Mammary epithelial cell (primary cell): ENCODE measurements at places on chromosomes 5 and 9.
A peak's percentile ranks its signal among the peaks of the same experiment; 100 is the strongest.

DNA sequence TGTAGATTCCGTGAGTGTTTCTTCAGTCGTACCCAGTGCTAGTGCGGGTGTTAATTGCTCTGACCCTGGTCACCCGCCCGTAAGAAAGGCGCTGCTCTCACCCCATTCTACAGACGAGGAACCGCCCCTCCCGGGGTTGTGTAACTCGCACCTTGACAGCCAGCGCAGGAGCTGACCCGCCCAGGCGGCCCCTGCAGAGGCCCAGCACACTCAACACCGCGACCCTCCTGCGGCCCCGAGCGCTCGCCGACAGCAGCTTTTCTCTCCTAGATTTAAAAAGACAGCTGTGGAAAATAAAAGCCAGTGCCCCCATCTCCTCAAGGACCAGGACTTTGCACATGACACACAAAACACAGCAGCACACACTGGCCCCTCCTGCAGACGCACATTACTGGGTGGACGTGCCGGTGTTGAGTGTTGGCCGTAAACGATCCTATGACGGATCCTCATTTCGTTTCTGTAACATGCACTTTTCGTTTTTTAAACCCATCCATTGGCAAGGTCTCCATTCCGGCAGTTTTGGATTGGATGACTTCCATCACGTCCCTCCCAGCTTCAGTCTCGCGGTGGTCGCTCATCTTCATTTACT is 22.9 kb downstream of the OR2V2 start:
- DNase-seq: no peak

- DNase-seq: no peak
Measured at GRCh38 chr9:100355561-100355960, 2.8 kb upstream of the TEX10 start.

DNA sequence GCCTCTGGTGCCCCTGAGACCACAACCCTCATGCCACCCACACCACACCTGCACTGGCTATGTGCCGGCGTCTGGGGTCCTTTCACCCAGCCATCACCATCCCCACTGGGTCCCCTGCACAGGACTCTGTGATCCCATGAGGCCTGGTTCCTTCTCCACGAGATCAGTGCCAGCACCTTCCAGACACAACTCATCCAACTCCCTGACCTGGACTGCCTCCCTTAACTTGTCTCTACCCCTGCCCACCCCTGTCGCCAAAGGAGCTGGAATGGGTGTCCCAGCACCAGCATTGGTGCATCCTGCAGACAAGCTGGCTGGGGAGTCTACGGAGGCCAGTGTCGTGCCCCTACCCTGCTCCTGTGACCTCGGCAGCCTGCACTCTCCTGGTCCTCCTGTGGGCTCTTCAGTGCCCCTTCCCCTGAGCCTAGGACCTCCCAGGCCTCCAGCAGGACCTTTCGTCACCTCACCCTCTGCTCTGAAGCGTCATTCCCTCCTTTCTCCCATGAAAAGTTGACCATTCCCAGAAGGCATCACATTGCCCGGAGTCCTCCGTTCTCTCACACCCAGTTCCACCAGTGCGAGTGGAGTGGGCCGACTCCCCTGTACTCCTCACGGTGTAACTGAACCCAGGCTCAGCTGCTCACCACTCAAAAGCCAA is 87.7 kb downstream of the NSUN2 start:
- DNase-seq: no peak

- no peak for DNase-seq
Measured at GRCh38 chr5:87899208-87899661, 369.4 kb downstream of the TMEM161B start.

DNA sequence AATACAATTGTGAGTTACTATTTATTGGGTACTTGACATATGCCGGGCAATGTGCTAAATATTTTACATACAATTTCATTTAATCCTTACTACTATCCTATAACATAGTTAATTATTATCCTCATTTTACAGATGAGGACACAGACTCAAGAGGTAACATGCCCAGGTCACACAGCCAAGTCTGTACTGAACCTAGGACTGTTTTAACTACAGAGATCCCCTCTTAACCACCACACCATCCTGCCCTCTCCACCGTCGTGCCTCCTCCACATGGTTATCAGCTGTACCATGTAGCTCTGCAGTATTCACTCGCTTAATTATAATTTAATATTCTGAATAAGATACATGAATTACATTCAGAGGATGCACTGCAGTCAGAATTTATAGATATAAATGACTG is 5.3 kb downstream of the RAB14 start:
- DNase-seq: peak; percentile 20

DNA sequence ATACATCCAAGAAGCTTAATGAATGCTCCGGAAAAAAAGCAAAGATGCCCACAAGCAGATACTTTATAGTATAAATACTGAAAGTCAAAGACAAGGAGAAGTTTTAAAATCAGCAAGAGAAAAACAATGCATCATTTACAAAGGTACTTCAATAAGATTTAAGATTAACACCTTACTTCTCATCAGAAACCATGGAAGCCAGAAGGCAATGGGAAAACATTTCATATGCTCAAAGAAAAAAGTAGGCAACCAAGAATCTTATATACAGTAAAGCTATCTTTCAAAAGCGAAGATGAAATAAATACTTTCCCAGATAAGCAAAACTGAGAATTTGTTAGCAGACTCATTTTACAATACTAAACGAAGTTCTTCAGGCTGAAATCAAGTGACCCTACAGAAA is 51.1 kb downstream of the ABHD17B start:
- DNase-seq: no peak

GRCh38 chr5:53480416-53481158 is at the start of gene FST:
FST (plus strand) TSS chr5:53480629; CDS start chr5:53480792, 163 bp downstream.
- peak; percentile 35 for DNase-seq

- DNase-seq: no peak
Measured at GRCh38 chr5:131260895-131261294, 3.0 kb upstream of the CDC42SE2 start.

- no peak for DNase-seq
Measured at GRCh38 chr5:133905424-133905823, 63.0 kb downstream of the C5orf15 start.

- DNase-seq: peak; percentile 49
Measured at GRCh38 chr5:33891788-33892619, at the start of gene ADAMTS12. ADAMTS12 (minus strand) TSS chr5:33891990; CDS start chr5:33891856, 134 bp downstream.

GRCh38 chr9:91047993-91048607 is 246.5 kb downstream of the SYK start:
- DNase-seq: peak; percentile 74

DNA sequence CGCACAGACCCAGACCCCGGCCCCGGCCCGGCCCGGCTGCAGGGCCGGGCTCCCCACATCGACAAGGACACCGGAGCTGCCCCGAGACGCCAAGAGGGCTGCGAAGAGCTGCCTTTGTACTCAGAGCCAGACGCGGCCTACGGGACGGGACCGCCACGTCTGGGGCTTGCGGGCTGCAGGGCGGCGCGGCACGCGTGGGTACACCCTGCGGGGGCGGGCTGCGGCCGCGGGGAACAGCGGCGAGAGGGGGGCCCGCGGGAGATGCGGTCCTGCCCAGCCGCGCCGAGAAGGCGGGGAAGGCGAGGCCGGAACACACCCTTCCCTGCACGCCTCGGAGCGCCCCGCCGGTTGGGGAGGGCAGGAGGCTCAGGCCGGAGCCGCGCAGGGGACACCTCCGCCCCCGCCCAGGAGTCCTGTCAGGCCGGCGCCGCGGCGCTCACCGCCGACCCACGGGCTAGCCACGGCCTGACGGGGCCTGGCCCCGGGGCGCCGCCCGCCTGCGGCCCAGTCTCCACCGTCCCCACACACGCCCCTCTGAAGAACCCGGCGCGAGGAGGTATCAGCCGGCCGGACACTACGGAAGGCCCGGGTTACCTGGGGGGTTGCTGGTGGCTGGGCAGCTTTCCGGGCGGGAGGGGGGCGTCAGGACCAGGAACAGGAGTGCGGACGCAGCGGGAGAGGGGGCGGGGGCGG is 478 bp downstream of the RAB14 start:
- peak; percentile 29 for DNase-seq

DNA sequence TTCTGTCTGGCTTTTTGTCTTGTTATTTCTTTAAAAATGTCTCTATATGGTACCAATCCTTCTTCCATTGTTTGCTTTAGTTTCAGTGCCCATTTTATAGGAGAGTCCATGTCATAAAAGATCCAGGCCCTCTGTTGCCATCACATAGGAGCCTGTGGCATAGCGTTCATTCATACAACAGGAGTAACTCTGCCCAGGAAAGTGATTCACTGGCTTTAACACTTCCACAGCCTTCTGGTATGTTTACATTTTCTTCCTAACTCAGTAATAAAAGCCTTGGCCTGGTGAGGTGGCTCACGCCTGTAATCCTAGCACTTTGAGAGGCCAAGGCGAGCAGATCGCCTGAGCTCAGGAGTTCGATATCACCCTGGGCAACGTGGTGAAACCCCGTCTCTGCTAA is 519.3 kb upstream of the PTGER4 start:
- DNase-seq: no peak

- DNase-seq: peak; percentile 28
Measured at GRCh38 chr9:127131871-127132270, 9.4 kb upstream of the ANGPTL2 start.

DNA sequence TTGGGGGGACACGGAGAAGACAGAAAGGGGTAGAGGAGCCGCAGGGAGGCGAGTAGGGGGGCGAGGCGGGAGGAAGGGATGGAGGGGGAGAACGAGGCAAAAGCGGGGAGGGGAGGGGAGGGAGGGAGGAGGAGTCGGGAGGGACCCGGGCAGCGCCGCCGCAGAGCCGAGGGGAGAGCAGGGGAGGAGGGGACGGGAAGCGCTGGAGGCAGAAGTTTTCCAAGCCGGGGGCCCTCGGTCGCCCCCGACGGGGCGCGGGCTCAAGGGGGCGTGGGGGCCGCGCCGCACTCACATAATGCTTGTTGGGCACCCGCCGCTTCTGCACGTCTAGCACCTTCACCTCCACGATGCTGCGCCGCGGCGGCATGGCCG is 353 bp downstream of the SH3PXD2B start:
- peak; percentile 16 for DNase-seq

DNA sequence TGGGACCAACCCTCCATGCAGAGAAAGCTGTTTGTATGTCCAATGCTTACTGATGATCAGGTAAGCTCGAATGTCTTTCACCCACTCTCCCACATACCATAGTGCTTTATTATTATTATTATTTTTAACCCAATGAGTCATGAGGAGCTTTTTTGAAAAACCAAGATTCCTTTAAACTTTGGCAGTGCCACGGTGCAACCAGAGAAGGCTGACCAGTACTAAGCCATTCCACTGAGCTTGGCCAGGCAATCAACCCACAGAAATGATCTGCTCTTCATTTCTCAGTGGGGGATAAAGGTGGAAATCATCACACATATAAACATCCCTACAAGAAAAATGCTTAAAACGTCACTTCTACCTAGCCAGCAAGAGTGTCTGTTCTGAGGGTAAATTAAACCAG is 35.5 kb downstream of the JAKMIP2 start:
- no peak for DNase-seq

DNA sequence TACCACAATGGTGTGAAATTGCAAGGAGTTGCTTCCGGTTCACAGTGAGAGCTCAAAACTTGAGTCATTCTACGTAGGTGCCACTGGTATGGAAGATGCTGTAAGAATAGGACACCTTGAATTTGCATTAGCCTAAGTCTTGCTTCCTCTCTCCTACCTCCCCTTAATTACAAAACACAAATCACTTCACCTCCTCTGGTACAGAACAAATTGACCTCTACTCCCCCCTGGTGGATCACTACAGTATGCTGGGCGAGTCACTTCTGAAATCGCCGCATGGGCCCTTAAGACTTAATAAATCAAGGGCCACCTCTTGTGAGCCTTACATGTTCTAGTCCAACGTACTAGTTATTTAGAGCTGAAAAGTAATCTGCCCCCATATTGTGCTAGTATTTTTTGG is 145.3 kb upstream of the SMARCA2 start:
- peak; percentile 11 for DNase-seq

DNA sequence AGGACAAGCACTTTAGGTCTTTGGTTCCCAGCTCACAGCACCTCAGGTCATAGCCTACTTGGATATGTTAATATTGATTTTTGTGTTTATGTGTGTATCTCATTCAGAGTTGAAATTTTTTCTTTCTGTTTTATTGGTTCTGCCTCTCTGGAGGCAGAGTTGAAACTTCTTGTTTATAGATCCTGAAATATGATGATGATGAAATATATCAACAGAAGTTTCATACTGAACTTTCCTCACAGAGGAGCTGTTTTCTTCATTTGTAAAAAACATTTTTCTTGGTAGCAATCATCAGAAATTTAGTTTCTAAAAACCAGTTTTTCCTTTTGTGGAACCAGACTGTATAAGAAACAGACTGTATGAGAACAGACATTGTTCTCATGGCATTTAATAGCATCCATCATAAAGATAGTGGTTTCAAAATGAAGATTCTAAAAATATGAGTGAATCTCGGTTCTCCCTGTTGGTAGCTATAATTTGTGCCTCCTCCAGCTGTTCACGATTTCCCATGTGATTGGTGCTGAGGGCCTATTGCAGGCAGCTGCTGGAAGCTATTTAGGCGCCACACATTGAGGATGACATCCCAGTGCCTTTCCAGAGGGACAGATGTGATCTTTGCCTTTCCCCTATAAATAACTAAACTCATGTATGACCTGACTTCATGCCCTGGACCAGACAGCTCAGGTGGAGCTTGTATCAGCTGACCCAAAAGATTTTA is 39.5 kb upstream of the CFAP157 start:
- no peak for DNase-seq

- peak; percentile 82 for DNase-seq
Measured at GRCh38 chr5:61330845-61331406, 1.1 kb upstream of the ZSWIM6 start.

DNA sequence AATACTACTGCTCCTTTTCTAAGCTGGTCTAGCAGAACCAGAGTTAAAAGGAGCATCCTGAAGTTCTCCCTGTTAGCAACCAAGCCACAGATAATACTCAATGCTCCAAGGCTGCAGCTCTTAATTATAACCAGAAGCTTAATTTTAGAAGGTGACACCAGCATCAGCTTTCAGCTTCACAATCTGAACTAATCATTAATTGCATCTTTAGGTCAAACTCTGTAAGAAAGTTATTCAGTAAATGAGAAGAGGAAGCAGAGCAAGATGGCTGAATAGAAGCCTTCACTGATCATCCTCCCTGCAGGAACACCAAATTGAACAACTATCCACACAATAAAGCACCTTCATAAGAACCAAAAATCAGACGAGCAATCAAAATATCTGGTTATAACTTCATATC is 38.5 kb downstream of the APBA1 start:
- DNase-seq: no peak

- peak; percentile 24 for DNase-seq
Measured at GRCh38 chr5:132905938-132906337, 32.5 kb downstream of the LEAP2 start.

GRCh38 chr5:146193285-146193684 is 10.1 kb upstream of the RBM27 start:
- DNase-seq: no peak

DNA sequence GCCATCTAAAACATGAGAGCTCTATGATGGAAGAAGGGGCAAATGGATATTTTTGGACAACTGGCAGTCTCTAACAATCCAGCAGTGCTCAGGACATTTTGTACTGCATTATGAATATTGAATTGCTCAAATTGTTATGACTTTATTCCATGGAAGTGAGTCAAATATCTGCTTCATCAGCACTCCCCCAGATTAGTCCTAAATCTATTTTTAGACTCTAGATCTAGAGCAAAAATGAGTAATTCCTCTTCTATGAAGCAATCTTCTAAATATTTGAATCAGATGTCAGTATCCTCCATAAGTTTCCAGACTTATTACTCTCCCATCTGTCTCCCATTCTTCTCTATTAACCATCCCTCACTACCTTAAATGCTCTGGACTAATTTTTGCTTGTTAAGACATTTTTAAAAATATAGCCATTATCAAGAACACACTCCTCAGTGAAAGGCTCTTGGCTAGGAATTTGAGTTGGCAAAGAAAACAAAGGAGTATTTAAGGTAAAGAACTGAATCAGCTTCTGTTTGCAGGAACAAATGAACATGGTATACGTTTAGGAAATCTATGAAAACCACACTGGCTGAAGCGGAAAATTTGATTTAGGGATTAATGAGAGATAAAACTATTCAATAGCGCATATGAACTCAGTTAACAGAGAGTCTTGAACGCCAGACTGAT is 300.9 kb downstream of the MCTP1 start:
- peak; percentile 63 for DNase-seq
